Activated CD4-positive, alpha-beta T cell treated with anti-CD3 and anti-CD28 coated beads, Interleukin-2, amount 10 ng/mL, durations not matched to agents 7 days and 5 days (primary cell): ENCODE measurements at places on chromosomes 7 and 10.

DNA sequence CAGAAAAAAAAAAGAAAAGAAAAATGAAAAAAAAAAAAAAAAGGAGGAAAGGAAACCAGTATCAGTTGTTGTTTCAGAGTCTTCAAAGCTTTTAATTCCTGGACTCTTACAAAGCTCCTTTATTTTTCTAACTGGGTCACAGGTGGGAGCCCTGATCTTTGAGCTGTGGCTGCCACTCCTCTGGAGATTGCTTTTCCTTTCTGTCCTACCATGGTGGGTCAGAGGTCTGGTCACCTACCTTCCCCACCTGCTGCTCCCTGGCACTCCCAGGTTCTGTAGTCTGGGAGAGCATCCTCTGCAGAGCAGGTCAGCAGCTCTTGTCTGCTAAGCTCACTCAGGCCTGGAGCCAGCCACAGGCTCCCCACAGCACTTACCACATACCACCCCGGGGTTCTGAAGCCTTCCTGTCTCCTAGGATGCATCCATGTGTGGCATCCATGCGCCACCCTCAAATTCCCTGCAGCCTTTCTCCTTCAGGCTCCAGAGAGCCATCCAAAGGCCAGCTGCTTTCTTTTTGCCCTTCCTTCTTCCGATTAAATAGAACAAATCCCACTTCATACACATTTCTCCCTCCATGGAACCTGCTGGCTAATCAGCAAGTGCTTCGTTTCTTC is 73.2 kb upstream of the TPK1 start:
- DNase-seq = no peak

GRCh38 chr7:44965937-44966730 is 12.7 kb downstream of the MYO1G start:
- DNase-seq = no peak

DNA sequence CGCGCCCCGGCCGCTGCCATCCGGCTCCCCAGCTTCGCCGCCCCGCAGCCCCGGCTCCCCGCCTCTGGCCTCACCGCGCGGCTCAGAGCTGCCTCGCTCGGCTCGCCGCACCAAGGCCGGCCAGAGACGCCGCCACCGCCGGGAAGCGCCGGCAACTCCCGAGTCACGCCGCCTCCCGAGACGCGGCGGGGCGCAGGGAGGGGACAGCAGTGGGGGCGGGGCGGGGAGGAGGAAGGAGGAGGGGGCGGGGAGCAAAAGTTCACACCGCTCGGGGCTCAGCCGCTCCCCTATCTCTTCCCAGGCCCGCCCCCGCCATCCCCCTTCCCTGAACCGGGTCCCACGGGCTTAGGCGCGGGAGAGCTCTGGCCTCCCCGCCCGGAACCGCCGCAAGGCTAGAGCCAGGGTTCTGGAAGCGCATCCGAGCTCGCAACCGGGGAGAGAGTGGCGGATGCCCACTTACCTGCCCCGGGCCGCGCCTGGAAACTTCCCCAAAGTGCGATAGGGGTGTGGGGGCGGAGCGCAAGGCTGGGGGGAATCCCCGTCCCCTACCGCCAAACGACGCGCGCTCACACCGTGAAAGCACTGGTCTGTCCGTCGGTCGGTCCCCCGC is 1.0 kb downstream of the CHST15 start:
- no peak for DNase-seq

GRCh38 chr7:28606421-28606820 is 194.1 kb downstream of the CREB5 start:
- no peak for DNase-seq

- DNase-seq = no peak
These were observed 446.0 kb upstream of the SEMA3A start for GRCh38 chr7:84640637-84641036.

DNA sequence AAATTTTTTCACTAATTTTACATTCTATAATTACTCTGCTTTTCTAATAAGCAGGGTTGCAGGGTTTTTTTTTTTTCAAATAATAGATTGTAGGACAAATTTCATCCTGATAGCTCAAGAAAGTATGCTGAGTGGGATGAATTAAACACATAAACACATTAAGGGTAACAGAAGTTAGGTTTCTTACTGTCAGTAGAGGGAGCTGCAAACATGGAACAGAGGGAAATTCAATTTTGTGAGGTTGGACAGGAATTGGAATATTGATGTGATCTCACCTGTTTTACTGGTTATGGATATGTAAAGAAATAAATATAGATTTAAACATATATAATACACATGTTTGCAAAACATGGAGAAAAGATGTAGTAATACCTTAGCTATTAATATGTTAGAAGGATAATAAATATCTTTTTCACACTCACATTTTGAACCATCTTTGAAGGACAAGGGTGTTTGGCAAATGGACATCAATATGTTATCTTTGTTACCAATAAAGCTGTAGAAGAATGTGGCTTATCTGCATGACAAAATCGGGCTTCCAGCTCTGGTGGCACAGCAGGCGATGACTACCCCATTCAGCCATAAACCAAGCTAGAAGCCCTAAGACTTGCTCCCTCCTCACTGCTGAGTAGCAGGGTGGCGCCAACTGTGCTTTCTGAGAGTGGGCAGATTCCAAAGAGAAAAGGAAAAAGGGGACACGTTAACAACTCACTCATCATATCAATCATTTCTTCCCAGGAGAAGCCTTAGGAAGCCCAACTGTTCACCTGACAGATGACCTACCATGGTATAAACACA is 1257.4 kb downstream of the GATA3 start:
- DNase-seq = no peak

GRCh38 chr7:100914208-100914878 is 18.7 kb upstream of the ACHE start:
- no peak for DNase-seq

- no peak for DNase-seq
These were observed 129.4 kb downstream of the PLPP4 start for GRCh38 chr10:120586471-120586872.

DNA sequence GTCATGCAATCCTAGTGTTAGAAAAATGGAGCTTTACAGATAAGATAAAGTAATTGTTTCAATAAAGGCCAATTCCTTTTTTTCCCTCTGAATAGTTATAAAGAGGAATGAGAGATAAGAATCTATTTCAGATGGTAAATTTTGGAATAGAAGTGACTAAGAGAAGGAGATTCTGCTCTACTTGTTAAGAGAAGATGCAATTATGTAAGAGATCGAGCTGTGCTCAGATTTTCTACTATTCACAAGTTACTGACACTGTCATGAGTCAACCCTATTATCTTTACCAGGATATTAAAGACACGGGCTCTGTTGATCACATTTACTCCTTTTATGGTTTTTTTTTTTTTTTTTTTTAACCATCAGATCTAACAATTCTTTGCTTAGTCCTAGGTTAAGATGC is 511.3 kb downstream of the ARL4A start:
- no peak for DNase-seq

- no peak for DNase-seq
These were observed 124.7 kb upstream of the SDK1 start for GRCh38 chr7:3176112-3177000.

GRCh38 chr10:90480466-90480865 is 377.4 kb downstream of the HTR7 start:
- DNase-seq = no peak

DNA sequence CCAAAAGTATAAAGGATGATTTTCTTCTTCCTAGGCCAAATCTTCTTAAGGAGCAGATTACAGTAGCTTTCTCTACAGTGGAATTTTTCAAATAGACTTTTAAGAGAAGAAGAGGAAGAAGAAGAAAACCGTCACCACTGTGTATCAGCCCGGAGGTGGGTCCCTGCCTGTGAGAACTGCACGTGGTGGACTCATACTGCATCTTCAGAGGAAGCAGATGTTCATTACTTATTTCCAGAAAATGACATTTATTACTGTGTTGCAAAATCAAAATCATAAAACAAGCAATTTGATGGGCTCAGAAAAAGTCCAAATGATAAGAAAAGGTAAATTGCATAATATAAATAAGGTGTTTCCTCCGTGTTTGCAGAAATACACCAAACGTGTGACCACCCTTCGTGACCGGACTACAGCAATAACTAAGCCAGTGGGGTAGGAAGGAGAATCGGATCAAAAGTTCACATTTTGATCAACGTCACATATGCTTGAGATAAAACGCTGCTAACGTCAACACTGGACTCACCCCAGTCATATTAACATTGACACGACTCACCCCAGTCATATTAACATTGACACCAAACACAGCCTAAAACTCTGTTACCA is 179.2 kb downstream of the PTPRN2 start:
- DNase-seq = no peak

GRCh38 chr10:71770255-71770654 is 3.1 kb downstream of the VSIR start:
- no peak for DNase-seq

DNA sequence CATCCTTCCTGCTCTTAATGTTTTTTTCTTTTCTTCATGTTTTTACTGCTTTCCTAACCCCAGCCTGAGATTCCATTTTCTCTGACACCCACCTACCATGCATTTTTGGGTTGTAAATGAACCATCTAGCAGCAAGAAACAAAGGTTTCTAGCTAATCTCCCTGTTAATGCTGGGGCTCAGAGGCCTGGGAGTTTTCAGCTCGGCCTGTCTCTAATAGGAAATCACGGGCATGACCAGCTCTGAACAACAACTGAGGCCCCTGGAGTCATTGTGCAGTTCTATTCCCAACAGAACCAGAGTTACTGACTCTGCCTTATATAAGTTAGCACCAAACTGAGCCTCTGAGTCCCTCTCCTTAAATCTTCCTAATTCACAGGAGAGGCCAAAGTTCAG is 134.8 kb downstream of the CFAP58 start:
- DNase-seq = no peak

DNA sequence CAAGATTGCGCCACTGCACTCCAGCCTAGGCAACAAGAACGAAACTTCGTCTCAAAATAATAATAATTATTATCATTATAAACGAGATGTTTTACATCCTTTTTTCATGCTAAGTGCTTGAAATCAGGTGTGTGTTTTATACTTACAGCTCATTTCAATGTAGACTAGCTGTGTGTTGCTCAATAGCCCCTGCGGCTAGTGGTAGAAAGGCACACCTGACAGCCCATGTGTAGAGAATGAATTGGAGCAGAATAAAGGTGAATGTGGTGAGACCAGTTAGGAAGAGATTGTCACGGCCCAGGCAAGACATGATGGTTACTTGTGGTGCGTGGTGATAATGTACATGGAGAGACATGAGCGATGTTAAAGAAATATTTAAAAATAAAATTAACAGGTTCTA is 86.7 kb upstream of the TMEM26 start:
- no peak for DNase-seq

DNA sequence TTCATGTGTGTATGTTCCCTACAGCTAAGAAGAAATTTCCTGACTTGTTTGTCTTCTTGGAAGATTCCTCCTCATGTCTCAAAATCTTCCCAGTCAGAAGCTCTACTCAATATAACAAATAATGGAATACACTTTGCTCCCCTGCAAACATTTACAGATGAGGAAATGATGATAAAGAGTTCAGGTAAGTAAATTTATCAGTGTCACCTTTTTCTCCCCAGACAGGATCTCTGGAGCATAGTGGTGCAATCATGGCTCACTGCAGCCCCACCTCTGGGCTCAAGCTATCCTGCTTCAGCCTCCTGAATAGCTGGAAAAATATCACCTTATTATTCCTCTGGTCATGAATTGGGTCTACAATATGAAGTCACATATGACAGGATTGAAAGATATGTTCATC is 25.5 kb downstream of the ACADSB start:
- no peak for DNase-seq

DNA sequence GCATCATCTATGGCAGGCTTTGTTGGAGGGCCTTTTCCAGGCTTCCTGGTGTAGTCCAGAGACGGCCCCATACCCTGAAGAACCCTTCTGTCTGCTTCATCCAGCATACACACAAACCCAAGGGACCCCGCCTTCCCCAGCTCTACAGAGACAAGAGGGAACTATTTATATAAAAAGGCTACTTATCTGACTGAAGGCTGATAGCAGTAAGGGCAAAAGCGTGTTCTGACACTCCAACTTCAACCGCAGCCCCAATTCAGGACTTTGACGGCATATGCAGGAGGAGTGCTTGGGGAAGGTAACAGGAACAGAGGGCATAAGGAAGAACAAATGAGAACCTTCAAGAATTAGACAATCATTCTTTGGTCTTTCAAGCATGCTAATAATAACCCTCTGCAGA is 21.0 kb downstream of the GNA12 start:
- DNase-seq = no peak

DNA sequence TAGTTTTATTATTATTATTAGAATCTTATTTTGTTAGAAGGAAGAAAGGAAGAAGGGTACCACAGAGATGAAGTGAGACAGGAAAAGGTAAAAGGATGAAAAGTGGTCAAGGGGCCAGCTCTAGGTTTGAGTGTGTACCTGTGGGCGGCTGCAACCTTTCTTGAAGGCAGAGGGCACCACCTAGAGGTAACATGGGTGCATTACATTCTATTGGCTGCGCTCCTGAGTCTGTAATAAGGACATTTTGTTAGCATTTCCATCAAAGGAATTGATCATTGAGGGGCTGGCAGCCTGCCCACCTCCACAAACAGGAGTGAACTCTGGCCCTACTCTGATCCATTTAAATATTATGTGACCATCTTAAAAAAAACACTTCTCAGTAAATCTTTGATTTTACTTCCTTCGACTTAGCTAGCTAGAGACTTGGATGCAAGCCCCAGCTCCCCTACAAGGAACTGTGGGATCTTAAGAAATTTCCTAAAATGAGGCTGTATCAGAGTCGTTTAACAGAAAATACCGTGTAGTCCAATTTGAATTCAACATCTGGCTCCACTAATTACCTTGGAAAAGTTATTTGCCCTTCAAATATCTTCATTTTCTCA is 610.4 kb downstream of the IPMK start:
- peak; percentile 28 for DNase-seq

GRCh38 chr10:71004176-71005075 is 116.1 kb upstream of the PCBD1 start:
- no peak for DNase-seq

- DNase-seq = peak; percentile 16
These were observed 29.6 kb downstream of the IDE start for GRCh38 chr10:92544296-92544695.

GRCh38 chr7:52382731-52383130 is 652.7 kb upstream of the POM121L12 start:
- DNase-seq = no peak

DNA sequence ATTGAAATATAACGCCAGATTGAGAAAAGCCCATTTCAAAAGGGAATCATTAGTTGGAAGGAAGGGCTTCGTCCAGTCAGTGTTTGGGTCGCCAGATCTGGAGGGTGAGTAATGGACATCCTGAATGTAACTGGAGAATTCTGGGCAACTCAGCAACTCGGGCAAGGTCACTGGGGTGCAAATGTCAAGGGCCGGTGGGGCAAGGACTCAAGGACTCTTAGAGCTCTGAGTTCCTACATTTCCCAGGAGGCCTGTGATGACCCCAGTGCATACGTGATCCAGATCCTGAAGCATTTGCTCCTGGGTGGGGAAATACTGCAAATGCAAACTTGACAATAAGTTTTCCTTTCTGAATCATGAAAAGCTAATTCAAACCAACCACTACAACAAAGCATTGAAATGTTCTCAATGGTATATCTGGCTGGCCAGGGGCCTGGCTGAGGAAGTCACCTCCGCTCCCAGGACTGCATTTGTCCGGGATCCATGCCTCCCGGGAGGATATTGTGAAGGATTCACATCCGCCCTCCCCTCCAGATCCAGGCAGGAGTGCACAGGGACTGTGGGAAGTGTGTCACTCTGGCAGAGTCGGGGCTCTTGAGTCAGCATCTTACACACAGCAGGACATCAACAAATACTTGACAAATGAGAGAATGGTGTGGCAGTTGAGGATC is 164.0 kb downstream of the FANK1 start:
- no peak for DNase-seq

GRCh38 chr10:34102893-34103506 is 712.1 kb downstream of the PARD3 start:
- no peak for DNase-seq
